ENCODE measurements at places on chromosomes 1 and 21.

DNA sequence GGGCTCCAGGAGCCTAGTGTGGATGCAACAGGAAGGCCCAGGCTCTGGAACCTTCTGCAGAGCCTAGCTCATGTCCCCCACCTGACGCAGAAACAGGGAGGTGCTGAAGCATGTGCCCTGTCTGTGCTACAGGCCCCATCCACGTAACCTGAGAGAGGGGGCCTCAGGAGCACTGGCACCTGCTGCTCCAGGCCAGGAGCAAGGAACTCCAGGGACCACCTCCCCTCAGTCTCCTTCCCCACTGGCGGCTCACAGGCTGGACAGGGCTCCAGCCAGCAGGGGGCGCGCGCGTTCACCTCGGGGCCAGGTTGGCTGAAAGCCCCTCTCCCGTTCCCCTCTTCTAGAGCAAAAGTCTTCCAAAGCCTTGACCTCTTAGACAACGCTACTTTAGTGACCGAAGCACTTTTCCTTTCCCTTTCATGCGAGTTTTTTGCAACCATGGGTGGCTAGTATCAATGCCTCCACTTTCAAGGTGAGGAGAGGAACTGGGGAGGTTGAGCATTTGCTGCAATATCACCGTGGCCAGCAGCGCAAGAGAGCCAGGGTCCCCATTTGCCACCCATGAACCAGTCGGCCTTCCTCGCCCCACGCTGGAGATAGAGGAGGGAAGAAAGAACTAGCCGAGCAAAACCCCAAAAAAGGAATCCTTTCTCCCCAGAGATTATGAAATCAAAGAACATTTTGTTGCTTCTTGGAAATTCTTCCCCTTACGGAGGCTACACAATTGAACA, 52.4 kb upstream of the GPR157 start:
- peak; percentile 41 for DNase-seq

- DNase-seq, result no peak
Measured at GRCh38 chr1:228150120-228150460, 360 bp downstream of the GJC2 start.

- DNase-seq, result no peak
Measured at GRCh38 chr1:33863779-33864178, at the start of gene HMGB4. TSS of gene HMGB4 (plus strand) at chr1:33864079. CDS start at chr1:33864192, 113 bp downstream.

- DNase-seq, result no peak
Measured at GRCh38 chr1:231446138-231446537, 24.1 kb upstream of the EGLN1 start.

DNA sequence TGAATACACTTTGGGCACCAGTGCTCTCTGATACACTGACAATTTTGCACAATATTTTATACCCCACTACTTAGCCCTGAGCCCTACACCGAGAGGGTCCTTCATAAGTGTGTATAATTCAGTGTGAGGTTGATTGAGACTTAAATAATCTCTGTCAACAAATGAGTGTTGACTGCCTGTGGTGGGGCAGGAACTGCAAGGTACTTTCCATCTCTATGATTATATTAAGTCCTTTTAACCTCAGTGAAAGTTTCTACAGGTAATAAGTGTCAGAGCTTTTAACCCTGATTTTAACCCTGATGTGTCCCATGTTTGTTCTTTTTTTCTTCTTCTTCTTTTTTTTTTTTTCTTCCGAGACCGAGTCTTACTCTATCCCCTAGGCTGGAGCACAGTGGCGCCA, 5.8 kb downstream of the CASQ1 start:
- no peak for DNase-seq

DNA sequence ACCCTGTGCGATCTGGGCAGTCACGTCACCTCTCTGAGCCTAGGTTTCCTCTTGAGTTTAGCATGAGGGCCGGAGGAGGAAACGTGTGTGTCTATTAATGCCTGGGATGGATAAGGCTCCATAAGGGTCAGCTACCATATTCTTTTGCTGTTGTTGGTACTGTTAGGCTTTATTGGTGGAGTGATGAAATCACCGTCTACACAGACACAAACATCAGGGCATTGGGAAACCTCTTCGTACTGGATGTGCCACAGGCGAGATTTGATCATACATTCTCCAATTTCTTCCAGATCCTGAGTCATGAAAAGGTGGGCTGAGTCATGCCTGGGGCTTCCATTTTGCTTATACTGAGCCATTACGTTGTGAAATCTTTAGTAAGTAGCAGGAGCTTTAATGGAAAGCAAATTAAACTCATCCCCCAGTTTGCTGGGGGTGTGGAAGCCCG, 24.9 kb upstream of the GRHL3 start:
- DNase-seq, result peak; percentile 28

DNA sequence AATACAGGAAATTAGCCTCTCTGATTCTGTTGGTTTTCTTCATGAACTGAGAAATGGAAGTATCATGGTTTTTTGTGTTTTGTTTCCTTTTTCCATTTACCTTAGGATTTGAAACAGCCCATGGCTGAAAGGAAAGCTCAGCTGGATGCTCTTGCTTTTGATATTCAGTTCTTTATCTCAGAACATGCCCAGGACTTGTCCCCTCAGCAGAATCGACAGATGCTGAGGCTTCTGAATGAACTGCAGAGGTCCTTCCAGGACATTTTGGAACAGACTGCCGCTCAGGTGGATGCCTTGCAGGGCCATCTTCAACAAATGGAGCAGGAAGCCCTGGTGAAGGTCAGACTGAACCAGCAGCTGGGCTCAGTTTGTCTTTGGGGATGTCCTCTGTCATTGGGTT, 142.4 kb downstream of the MACF1 start:
- no peak for DNase-seq

GRCh38 chr1:100752791-100753190, 33.2 kb downstream of the VCAM1 start:
- DNase-seq, result no peak

DNA sequence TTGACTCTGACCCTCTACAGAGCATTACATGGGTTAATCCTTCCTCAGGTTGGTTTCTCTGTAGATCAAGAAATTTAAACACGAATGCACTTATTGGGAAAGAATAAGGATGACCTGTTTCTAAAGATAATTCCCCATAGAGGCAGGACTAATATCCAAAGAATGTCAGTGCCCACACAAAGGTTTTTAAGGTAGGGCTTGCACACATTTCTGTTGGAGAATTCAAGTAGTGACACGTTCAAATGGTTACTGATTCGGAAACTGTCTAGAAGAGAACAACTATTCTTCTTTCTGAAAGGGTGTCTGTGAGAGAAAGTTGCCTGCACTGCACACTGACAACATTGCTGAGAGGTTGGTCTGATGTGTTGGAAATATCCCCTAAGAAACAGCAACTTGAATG, 167.3 kb downstream of the ZNF326 start:
- DNase-seq, result no peak

- DNase-seq, result no peak
Measured at GRCh38 chr1:95311014-95311413, 77.0 kb downstream of the RWDD3 start.

DNA sequence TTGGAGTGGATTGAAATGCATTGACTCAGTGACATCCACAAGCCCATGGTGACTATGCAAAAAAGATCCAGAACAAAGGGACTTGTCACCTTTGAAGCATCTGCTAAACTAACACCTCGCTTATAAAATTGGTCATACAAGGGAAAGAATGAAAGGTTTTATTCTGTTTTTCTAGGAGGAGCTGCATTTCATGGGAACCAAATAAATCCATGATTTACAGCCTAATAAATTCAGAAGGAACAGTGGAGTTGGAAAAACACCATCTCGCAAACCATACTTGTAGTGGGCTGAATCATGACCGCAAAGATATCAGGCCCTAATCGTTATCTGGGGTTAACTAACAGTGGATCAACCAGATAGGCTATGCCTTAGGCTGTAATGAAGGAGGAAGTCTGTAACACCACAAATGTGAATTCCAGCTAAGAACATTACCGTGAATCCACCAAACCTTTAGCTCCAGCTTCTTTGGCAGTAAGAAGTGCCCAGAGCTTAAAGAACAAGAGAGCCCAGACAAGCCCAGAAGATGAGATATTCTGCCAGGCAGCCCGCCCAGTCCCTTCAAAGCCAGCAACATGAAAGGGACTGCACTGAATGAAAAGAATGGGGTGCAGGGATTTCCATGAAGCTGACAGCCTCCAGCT, 27.4 kb downstream of the RSPH1 start:
- no peak for DNase-seq

GRCh38 chr1:94862718-94863117, 42.6 kb downstream of the SLC44A3 start:
- DNase-seq, result no peak

DNA sequence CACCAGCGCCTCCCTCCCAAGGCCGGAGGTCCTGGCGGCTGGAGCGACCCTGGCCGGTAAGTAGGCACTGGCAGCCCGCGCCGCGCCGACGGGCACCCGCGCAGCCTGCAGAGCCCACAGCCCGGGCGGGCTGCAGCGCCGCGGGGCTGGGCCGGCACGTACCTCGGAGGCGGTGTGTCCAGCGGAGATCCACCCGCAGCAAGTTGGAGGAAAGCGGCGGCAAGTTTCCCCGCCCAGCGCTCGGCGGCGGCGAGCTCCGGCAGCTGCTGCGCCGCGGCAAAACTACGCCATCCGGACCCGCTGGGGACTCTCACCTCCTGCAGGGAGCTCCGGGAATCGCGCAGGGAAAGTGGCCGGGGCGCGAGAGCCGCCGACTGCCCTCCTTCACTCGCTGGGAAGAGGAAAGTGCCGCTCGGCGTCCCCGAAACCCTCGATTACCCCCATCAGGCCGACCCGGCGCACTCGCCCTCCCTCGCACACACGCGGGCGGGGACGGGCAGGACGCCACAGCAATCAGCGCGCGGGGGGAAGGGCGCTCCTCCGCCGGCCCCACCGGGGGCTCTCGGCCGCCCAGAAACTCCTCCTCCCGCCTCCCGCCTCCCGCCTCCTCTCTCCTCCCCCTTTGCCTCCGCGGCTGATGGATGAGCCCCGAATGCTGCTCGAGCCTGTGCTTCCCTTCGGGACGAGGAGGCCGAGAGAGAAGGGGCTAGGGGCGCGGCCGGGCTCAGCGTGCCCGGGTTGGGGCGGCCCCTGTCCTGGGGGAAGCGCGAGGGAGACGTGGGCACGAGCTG, at the start of gene TGFBR3:
Gene TGFBR3, minus strand, starts transcription at position 436 of the 791 bp plus-strand sequence. CDS start 24,620 bp downstream, outside the sequence.
- DNase-seq, result no peak

DNA sequence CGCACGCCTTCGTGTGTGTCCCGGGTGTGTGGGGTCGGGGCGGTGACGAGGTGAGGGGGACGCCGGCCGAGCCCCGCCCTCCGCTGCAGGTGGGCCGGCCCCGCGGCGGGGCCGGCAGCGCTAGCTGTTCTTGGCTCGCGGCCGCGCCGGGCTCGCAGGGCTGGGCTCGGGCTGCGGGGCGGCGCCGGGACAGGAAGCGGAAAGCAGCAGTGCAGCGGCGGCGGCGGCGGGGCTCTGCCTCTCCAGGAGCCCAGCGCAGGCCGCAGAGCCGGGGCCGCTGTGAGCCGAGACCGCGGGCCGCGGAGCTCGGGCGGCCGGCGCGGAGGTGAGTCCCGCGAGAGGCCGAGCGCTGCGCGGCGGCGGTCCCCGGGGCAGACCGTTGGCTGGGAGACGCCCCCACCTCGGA, at the start of gene VANGL1:
Gene VANGL1, plus strand, starts transcription at position 209 of the 406 bp plus-strand sequence. CDS start 9,444 bp downstream, outside the sequence.
- DNase-seq, result peak; percentile 28

- DNase-seq, result peak; percentile 83
Measured at GRCh38 chr1:229579059-229579673, 20.7 kb upstream of the ABCB10 start.
